ENCODE measurements at places on chromosomes 7 and 10. TPM values are rescaled to one million over a fixed set of nuclear protein-coding genes. Genes with fewer than 3 reads are reported as not detected.
A peak's percentile ranks its signal among the peaks of the same experiment; 100 is the strongest.

The SLC18A3 gene
- total RNA-seq, result not detected

The WNT2 gene
- total RNA-seq, result 0.65 TPM

The CCL24 gene
- total RNA-seq, result not detected

The HMX2 gene
- 1.3 TPM for total RNA-seq

The TMEM130 gene
- total RNA-seq, result 3.3 TPM

The GRM3 gene
- total RNA-seq, result not detected

The BICC1 gene
- 12.2 TPM for total RNA-seq

The CPED1 gene
- total RNA-seq, result 1.6 TPM

The CTAGE6 gene
- total RNA-seq, result not detected

The SLC39A12 gene
- not detected for total RNA-seq

The RET gene
- total RNA-seq, result 0.17 TPM

GRCh38 chr7:78062214-78062613 is 263.6 kb downstream of the PHTF2 start:
- DNase-seq, result no peak

DNA sequence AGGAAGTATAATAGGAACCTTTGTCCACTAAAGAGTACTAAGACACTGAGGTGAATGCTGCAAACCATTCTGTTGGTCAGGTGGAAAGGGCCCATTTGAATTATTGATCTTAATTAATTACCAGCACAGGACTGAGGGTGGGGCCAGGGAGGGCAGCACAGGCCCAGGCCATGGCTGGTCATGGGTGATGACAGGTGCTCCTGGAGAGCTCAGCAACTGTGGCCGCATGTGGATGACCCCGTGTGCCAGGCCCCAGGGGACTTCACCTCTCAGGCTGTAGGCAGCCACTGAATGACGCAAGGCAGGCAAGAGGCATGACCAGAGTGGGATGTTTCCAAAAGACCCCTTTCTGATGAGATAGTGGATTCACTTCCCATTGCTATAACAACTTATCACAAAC is 54.2 kb downstream of the HECW1 start:
- DNase-seq, result no peak

DNA sequence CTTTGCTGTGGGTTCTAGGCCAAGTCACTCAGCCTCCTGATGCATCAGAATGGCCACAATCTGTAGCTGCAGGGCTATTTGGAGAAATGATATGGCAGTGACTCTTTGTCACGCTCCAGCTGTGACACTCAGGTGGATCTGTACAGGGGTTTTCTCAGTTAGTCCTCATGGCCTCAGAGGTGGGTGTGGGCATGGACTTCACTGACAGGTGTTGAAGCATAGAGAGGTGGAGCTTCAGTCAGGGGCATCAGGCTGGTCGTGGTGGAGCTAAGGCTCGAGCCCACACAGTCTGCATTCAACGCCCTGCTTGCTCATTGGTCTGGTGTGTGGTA is 21.2 kb downstream of the PALD1 start:
- no peak for DNase-seq

GRCh38 chr7:129055861-129056464 is 1.1 kb upstream of the TNPO3 start:
- DNase-seq, result no peak

DNA sequence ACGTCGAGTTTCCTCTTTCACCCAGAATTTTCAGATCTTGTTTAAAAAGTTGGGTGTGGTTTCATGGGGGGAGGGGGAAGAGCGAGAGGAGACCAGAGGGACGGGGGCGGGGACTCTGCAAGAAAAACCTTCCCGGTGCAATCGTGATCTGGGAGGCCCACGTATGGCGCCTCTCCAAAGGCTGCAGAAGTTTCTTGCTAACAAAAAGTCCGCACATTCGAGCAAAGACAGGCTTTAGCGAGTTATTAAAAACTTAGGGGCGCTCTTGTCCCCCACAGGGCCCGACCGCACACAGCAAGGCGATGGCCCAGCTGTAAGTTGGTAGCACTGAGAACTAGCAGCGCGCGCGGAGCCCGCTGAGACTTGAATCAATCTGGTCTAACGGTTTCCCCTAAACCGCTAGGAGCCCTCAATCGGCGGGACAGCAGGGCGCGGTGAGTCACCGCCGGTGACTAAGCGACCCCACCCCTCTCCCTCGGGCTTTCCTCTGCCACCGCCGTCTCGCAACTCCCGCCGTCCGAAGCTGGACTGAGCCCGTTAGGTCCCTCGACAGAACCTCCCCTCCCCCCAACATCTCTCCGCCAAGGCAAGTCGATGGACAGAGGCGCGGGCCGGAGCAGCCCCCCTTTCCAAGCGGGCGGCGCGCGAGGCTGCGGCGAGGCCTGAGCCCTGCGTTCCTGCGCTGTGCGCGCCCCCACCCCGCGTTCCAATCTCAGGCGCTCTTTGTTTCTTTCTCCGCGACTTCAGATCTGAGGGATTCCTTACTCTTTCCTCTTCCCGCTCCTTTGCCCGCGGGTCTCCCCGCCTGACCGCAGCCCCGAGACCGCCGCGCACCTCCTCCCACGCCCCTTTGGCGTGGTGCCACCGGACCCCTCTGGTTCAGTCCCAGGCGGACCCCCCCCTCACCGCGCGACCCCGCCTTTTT is at the start of gene VIM:
VIM (plus strand) TSS at position 151 of the 925 bp plus-strand sequence. CDS start 1,182 bp downstream, outside the sequence.
- DNase-seq, result peak; percentile 98

DNA sequence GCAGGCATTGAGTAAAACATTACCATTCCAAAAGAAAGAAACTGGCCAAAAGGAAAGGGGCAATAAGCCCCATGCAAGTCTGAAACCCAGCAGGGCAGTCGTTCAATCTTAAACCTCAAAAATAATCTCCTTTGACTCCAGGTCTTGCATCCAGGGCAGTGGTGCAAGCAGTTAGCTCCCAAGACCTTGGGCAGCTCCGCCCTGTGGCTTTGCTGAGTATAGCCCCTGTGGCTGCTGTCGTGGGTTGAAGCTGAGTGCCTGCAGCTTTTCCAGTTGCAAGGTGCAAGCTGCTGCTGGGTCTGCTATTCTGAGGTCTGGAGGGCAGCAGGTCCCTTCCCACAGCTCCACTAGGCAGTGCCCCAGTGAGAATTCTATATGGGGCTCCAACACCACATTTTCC is 580.1 kb upstream of the AUTS2 start:
- no peak for DNase-seq

GRCh38 chr10:69315100-69315542 is 36.8 kb downstream of the HK1 start:
- DNase-seq, result no peak

DNA sequence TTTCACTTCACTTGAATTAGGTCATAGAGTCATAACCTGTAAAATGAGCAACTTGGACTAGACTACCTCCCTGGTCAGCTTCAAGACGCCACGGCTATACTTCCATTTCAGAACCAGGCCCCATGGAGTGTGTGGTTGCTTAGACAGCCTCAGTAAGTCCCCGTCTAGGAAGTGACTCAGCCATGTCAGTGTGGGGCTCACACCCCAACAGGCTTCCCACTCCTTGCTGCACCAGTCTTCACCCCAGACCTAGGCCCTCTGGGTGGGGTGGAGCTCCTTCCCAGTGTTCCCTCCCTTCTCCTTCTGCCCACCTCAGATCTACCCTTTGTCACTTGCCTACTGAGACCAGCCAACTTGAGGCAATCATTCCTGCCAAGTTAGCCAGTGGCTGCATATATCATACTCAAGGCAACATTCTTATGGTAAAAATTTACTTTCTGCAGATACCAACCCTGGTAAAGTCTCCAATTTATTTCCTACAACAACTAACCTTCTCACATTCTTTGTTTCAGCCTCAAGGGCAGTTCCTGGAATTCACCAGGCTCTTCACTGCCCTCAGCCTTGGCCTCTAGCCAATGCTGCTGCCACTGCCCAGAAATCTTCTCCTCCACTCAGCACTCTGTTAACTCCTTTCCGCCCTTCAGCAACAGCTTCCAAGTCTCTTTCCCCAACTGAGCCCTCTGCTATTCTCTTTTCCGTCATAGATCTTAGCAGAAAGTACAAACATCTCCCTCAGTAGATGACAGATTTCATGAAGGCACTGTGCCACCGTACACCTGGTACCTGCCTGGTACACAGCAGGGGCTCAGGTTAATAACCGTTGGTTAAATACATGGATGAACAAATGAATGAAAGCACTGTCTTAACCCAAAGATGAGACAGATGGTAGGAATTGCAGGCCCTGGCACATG is 31.3 kb upstream of the ZNRF2 start:
- DNase-seq, result peak; percentile 88

GRCh38 chr7:9939176-9939575 is 1034.5 kb upstream of the PHF14 start:
- no peak for DNase-seq

DNA sequence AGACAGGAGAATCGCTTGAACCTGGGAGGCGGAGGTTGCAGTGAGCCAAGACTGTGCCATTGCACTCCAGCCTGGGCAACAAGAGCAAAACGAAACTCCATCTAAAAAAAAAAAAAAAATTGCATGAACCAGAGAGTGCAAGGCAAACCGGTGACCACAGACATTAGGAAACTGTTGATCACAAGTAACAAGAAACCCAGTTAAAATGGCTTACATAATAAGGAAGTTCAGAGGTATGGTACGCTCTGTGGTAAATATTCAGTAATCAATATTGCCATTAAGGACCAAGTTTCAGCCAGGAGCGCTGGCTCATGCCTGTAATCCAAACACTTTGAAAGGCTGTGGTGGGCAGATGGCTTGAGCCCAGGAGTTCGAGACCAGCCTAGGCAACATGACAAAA is 9.2 kb upstream of the NT5C2 start:
- no peak for DNase-seq

- DNase-seq, result peak; percentile 53
These were observed 325.0 kb downstream of the PLXNA4 start for GRCh38 chr7:132251327-132251659.

DNA sequence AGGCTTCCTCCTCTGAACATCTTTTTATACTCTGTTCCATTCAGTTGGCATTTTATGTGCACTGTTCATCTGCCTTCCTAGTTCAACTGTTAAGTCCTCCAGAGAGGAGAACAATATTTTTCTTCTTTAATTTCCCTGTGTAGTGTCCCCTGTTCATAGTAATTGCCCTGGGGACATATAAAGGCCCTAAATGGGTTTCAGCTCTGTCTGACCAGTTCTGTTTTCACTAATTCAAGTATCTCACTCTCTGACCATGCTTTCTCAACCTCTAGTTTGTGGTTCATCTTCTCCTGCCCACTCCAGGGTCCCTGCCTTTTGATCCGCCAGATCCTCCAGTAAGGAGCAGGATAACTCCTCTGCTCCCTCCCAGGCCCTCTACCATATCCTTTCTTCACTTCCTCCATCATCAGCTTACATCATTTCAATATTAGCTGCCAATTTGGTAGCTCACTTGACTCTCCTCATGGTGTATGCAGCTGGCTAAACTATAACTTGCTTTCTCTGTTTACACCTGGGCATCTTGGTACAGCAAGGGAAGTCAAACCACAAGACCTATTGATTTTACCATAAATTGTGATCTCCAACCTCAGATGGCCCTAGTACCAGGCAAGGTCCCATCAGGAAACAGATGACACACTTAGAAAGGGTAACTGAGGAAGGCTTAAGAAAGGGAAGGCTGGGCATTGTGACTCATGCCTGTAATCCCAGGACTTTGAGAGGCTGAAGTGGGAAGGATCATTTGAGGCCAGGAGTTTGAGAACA is 17.7 kb upstream of the C10orf67 start:
- DNase-seq, result no peak

DNA sequence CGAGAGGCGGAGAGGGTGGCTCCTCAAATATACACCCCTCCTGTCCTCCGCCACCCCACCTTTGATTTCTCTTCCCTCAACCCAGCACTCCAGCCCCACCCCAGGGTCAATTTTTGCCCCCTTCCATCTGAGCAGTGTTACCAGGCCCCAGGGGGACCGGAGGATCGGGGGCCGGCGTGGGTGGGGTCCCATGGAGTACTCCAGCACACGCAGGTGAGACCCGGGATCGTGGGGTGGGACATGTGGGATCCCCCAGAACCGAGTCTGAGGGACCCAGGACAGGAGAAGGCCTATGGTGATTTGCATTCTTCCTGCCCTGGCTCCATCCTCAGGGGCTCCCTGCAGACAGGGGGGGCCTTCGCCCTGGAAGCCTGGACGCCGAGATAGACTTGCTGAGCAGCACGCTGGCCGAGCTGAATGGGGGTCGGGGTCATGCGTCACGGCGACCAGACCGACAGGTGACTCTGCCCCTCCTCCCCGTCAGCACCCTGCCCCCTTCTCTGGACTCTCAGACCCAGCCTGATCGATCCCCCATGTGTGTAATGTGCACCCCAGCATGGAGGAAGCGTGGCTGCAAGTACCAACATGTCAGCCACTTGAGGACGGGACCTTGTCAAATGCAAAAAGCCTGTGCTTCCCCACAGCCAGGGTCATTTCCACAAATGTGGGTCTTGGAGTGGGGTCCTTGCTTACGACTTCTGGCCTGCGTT is 744 bp downstream of the TRIP6 start:
- no peak for DNase-seq

DNA sequence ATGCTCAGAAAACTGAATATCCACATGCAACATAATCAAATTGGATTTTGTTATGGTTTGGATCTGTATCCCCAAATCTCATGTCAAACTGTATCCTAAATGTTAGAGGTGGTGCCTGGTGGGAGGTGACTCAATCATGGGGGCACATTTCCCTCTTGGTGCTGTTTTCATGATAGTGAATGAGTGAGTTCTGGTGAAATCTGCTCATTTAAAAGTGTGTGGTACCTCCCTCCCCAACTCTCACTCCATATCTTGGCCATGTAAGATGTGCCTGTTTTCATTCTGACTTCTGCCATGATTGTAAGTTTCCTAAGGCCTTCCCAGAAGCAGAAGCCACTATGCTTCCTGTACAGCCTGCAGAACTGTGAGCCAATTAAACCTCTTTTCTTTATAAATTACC is 239.6 kb upstream of the KLF14 start:
- DNase-seq, result no peak

DNA sequence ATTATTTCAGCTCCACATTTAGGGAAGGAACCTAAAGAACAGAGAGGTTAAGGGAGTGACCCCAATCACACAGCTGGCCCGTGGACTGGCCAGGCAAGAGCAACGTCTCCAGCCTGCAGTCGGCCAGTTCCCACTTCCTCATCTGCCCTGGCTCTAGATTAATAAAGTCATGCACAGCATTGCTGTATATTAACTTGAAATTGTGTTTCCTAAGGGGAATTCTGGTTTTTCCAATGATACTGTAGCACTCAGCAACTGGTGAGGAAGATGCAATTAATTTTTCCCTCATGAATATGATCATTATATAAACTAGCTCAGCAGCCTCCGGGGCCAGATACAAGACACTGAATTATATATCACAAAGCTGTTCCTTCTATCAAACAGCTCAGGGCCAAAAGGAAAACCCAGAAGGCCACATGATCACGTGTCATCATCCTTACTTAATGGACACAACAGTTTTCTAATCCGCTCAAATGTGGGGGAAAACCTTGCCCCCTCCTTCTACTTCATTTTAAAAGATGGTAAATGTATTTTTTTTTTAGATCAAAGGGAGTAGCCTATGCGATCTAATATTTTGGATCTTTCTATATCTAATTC is 295.3 kb upstream of the PRKCQ start:
- no peak for DNase-seq

GRCh38 chr10:62726142-62726541 is 78.4 kb upstream of the ADO start:
- no peak for DNase-seq

Data from Daoy (cell line).